ENCODE measurements at places on chromosomes 1 and 21.

GRCh38 chr1:3033040-3033789, 11.9 kb downstream of the ACTRT2 start:
- no peak for DNase-seq

GRCh38 chr1:21680381-21680780, 11.2 kb upstream of the RAP1GAP start:
- DNase-seq, result no peak

DNA sequence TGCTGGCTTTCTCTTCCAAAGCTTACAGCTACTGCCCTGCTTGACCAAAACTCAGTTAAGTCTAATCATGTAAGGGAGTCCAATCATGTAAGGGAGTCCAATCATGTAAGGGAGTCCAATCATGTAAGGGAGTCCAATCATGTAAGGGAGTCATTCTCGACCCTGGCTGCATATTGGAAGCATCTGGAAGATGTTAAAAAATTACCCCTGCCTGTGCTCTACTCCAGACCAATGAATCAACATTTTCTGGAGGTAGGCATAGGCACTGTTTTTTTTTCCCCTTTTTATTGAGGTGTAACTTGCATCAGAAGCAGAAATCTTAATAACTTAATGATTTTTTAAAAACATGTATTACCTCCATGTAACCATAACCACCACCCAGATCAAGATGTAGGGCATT, 9.4 kb downstream of the PIGP start:
- DNase-seq, result no peak

- DNase-seq, result no peak
These were observed 16.3 kb upstream of the DESI2 start for GRCh38 chr1:244636488-244637259.

DNA sequence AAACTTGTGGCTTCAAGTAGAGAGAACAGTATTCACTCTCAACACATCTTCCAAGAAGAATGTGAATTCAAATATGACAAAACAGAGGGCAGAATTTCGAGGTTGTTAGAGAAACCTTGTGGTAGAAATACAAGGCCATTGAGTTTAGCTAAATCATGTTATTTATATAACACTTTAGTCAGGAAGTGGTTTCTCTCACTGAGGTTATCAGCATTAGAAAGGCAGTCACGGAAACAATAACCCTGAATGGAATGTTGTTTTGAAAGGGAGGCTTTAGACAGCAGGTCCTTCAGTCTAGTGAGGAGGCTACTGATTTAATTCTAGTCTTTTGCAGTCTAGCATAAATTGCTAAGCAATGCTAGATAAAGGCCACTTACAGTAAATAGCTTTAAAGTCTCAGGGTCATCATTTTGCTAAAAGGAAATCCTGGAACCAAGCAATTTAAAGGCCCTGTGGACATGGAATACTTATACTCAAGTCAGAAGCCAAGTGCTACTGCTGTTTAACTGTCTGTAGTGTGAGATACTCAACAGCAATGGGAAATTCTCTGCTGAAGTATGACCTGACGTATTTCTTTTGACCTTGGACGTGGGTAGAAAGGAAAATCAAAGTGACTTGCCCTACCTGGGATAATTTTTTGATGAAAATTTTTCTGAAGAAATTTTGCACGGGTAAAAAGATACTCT, 89.0 kb upstream of the CHODL start:
- no peak for DNase-seq

DNA sequence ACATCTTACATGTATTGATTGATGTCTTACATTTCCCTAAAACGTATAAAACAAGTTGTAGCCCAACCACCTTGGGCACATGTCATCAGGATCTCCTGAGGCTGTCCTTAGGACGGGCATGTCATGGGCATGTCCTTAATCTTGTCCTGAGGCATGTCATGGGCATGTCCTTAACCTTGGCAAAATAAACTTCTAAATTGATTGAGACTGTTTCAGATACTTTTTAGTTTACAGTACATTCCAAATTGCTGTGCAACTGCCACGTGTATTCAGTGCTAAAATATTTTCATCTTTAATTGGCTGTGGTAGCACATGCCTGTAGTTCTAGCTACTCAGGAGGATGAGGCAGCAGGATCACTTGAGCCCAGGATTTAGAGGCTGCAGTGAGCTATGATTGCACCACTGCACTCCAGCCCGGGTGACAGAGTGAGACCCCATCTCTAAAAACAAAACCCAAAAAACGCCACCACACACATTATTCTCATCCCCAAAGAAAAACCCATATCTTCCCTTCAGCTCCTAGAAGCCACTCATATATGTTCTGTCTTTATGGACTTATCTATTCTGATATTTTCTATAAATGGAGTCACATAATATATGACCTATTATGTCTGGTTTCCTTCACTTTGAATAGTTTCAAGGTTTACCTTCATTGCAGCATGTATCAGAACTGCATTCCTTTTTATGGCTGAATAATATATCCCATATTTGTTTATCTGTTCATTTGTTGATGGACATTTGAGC, 96.0 kb upstream of the BTG3 start:
- no peak for DNase-seq

- peak; percentile 67 for DNase-seq
These were observed 63.8 kb downstream of the ARHGEF16 start for GRCh38 chr1:3518256-3518655.

GRCh38 chr21:39056636-39057035, 126.6 kb downstream of the PSMG1 start:
- no peak for DNase-seq

- DNase-seq, result peak; percentile 37
These were observed 1.7 kb downstream of the BTG2 start for GRCh38 chr1:203306965-203307541.

DNA sequence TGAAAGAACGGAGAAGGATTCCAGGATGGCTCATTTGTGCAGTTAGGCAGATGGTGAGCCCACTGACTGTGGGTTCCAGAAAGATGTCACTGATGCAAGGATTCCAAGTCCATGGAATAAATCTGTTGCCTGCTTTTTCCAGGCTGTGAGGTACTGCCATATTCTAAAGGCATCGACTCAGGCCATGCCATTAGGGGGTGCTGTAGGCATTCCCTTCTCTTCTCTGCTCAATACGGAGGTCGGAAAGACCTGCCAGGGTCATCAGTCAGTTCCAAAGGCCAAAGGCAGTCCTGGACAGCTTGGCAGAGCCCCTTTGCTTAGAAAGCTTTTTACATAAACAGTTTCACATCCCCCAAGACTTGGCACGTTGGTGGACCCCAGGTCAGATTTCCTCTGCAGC, 31.7 kb upstream of the TMEM125 start:
- peak; percentile 79 for DNase-seq

- no peak for DNase-seq
These were observed 215.1 kb downstream of the NCAM2 start for GRCh38 chr21:21213297-21213696.

GRCh38 chr1:186055846-186056245, 319.2 kb downstream of the TPR start:
- no peak for DNase-seq

DNA sequence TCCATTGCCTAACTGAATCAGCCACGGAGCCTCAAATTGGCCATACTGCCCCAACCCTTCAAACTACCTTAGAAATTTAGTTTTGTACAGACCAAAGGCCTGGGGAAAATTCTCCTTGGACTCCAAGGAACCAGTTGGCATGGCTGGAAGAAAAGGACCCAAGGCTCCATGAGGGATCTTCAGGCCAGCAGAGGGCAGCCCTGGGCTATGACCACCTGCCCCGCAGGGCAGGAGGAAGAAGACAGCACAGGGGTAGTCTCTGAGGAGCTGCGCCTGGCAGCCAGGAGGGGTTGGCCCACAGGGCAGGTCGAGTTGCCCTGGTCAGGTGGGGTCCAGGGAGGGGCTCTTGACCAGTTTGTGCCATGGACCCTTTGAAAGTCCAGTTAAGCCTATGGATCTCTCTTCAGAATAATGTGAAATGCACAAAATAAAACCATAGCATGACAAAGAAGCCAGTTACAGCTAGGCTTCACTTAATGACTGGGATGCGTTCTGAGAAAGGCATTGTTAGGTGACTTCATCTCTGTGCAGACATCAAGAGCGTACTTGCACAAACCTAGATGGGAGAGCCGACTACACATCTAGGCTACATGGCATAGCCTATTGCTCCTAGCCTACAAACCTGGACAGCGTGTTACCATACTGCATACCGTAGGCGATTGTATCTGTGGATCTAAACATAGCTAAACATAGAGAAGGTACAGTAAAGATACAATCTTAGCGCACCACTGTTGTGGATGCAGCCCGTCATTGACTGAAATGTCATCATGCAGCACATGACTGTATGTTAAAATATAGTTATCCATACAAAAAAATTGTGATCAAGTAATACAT, 26.1 kb downstream of the CACNA1S start:
- DNase-seq, result peak; percentile 76

GRCh38 chr1:205396967-205397616, 24.8 kb downstream of the LEMD1 start:
- peak; percentile 41 for DNase-seq
